Colonic mucosa (tissue), 4 donors: ENCODE measurements at places on chromosomes 3 and 15.

DNA sequence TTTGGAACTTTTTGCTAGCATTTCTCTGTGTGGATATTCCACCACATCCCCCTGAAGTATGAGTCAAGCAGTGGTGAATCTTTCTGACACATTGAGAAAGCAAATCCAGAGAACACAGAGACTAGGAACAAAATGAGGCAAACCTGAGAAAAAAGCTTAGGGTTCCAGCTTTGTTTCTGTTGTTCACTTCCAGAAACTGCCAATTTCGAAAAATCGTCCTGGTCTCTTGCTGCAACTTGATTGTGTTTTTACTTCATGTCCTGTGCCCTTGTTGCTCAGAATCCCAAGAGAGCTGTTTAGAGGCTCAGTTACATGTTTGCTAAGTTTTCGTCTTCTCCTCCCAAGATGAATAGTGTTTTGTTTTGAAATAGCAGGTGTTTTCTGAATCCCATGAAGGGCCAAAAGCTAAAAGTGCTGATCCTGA is 13.7 kb downstream of the MAP2K1 start:
- no peak for DNase-seq

- DNase-seq = no peak
Observed at GRCh38 chr15:70597056-70597603, 166.2 kb downstream of the UACA start.

DNA sequence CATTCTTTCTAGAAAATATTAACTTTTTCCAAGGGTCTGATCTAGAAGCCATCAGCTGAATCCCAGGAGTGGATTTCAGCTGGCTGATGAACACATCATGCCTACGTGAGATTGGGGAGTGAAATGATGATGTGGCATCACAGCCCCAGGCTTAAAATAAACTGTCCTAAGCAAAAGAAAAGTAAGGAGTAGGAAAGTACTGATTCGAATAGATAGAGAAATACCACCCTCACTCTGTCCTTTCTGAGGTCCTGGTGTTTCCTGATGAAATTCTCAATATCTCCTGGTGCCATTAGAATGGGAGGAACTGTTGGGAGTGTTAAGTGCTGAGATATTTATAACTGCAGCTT is 376.8 kb upstream of the SEMA6D start:
- no peak for DNase-seq

DNA sequence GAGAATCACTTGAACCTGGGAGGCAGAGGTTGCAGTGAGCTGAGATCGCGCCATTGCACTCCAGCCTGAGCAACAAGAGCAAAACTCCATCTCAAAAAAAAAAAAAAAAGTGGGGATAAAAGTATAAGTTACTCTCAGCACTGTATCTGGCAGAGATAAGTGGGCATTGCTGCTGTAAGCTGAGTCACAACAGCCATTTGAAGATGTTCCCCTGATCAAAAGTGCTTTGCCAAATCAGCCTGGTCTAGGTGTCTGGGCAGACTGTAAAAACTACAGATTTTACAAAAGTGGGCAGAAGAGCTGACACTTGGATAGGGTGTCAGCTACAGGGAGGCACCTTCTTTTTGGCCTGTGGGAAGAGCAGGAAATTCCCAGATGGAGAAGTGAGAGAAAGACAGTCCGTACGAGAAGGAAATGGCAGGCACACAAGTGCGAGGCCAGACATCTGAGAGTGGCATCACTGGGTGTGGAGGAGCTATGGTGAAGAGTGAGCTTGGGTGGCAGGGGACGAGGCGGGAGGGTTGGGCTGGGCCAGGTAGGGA is 78.5 kb downstream of the TRAK1 start:
- DNase-seq = no peak

- DNase-seq = no peak
Observed at GRCh38 chr3:192133271-192133670, 594.1 kb downstream of the FGF12 start.

DNA sequence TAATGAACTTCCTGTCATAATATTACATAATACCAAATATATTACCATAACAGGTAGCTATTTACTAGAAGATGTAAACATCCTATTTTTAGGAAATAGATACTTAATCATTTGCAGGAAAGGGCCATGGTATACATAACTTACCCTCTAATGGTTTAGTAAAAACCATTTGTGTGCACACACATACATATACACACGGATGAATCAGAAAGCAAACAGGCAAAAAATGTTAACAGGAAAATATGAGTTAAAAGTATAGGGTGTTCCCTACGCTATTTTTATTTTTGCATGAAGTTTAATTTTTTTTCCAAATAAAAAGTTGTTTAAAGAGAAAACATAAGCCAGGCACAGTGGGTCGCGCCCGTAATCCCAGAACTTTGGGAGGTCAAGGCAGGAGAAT is 34.6 kb downstream of the FAM174B start:
- DNase-seq = no peak

DNA sequence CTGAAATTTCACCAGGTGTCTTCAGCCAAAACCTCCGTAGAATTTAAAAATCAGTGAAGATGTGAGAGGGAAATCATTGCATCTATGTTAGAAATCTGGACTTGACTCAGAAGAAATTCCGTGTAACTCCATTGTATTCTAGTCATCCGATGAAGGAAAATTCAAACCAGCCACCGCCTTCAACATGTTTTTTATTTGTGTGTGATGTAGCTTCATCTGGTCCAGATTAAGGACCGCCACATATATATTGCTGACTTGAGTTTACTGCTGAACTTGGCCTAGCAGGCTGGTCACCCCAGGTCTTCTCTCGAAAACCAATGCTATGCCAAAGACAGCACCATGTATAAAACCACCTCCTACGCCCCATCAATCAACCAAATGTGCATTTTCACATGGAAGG is 120.9 kb downstream of the FOXP1 start:
- no peak for DNase-seq

DNA sequence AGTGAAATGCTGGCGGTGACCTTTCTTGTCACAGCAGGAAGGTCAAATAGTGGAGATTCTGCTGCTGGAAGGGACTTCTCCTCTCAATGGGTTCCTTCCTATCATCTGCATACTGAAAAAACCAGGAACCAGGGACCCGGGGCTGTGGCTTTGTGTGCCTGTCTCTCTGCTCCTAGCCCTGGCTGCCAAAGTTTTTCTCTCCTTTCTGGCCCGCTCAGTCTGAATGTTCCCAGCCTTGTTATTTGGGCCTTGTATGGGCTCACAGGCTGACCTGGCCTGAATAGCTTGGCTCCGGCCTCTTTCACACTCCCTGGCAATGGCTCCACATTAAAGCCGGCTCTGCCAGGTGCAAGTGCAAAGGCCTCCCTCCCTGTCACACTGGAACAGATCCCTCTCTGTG is 94.7 kb downstream of the LRIG1 start:
- no peak for DNase-seq

DNA sequence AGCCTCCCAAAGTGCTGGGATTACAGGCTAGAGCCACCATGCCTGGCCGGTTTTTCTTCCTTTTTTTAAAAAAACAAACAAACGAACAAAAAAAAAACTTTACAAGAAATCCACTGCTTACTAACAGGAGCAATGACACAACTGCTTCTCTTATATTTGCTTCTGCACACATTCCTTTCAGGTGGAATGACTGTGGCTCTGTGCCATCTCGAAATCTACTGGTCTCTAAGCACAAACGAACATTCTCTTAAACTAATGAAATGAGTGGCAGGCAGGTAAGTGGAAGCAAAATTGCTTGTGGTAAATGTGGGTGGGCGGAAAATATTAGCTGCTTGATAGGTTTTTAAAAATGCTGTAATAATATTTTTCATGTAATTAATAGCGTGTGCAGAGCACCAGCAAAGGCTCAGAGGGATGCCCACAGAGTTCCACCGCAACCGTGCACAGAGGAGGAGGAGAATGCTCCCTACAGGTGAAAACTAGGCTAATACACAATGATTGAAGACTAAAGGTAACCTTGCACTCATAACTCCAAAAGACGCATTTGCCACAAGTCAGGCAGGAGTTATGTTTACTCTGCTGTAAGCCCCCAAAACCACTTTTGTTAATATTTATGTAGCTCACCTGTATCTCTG is 77.4 kb downstream of the LSAMP start:
- no peak for DNase-seq

- DNase-seq = no peak
Observed at GRCh38 chr3:162138509-162138908, 641.9 kb downstream of the OTOL1 start.

- no peak for DNase-seq
Observed at GRCh38 chr3:190012314-190012782, 108.3 kb downstream of the P3H2 start.

- DNase-seq = no peak
Observed at GRCh38 chr15:65525622-65526021, 4.6 kb upstream of the HACD3 start.

DNA sequence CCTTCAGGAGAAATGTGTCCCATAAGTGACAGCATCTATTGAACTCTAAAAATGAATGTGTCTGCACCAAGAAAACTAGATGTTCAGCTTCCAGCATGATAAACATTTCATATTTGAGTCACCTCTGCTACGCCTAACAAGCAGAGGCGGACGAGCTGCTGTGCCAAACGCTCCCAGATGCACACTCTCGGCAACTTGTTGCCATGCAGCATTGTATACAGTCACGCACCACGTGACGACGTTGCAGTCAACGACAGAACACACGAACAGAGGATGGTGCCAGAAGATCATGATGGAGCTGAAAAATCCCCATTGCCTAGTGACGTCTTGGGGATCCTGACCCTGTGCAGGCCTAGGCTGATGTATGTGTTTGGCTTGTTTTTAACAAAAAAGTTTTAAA is 137.5 kb downstream of the XXYLT1 start:
- peak; percentile 38 for DNase-seq

DNA sequence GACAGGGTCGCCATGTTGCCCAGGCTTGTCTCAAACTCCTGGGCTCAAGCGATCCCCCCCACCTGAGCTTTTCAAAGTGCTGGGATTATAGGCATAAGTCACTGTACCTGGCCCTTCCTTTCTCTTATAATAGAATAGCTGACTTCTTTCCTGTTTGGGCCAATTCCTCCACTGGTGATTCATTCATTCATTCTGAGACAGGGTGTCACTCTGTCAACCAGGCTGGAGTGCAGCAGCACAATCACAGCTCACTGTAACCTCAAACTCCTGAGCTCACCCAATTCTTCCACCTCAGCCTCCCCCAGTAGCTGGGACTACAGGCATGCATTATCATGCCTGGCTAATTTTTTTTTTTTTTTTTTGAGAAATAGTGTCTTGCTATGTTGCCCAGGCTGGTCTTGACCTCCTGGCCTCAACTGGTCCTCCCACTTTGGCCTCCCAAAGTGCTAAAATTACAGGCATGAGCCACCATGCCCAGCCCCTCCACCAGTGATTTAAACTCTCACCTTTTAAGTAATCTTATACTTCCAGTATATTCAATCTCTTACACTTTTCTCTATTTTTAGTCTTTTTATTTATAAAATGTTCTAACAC is 20.9 kb downstream of the GNB4 start:
- no peak for DNase-seq

- DNase-seq = no peak
Observed at GRCh38 chr3:143562789-143563188, 285.5 kb downstream of the SLC9A9 start.

DNA sequence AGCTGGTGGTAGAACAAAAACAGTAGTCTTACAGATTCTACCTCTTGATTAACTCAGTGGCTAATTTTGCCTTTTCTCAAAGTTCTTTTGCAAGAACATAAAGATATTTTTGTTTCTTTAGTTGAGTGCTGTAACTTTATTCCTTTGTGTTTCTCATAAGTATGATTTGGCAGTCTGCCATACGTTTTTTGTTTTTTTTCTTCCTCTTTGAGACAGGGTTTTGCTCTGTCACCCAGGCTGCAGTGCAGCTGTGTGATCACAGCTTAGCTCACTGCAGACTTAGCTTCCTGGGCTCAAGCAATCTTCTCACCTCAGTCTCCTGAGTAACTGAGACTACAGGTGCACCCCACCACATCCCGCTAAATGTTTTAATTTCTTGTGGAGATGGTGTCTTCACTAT is 22.4 kb downstream of the B3GNT5 start:
- no peak for DNase-seq

- no peak for DNase-seq
Observed at GRCh38 chr3:80929576-80929975, 831.9 kb downstream of the GBE1 start.

- DNase-seq = no peak
Observed at GRCh38 chr3:127646501-127647046, 17.6 kb downstream of the PODXL2 start.

DNA sequence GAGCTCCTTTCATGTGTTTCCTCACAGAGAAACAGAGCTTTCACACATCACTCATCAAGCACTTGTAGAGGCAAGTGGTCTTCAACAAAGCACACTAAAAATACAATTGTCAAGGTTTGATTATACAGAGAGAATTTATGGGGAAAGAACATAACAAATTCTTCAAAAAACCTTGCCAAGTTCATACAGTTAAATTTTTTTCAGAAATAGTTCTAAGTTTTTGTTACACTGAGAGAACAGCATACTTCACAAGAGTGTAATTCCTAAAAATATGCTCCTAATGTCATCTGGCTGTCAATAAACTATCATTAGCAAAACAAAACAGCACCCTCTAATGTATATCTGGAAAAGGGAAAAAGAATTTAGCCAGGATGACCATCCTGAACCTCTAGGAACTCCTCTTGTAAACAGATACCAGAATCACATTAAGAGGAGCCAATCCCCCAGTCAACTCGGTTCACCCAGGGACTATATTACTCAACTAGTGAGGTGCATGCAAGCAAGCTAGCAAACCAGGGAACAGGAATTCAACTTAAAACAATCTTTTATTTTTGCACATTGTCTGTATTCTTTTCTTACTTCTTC is 63.3 kb downstream of the RAD18 start:
- no peak for DNase-seq

- peak; percentile 22 for DNase-seq
Observed at GRCh38 chr3:79344876-79345871, 422.6 kb downstream of the ROBO1 start.

DNA sequence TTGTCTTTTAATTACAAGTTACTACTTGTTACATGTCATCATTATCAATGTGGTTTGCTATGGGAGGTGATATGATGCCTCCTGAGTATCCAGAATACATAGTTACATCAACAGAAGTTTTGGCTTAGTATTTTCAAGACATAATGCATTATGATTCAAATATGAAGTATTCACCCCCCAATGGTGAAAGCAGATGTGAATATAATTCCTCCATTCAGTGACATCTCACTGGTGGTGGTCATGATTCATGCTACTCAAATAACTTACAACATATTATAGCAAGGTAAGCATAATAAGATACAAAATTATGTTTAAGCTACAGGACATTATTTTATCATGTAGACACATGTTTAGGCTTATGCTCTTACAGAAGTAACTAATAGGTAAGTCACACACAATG is 34.9 kb upstream of the TTBK2 start:
- no peak for DNase-seq

GRCh38 chr3:12578742-12579141 is 21.9 kb downstream of the MKRN2 start:
- no peak for DNase-seq
